Activated B cell treated with CpG ODN at 0.5 μM for 24 hours (primary cell): ENCODE measurements at places on chromosomes 16 and 17. TPM values are rescaled to one million over a fixed set of nuclear protein-coding genes. Genes with fewer than 3 reads are reported as not detected.

The KRT15 gene
- total RNA-seq: not detected in 2 replicates

The STH gene
- not detected in 2 replicates for total RNA-seq

The CUEDC1 gene
- not detected in 2 replicates for total RNA-seq

The BRIP1 gene
- total RNA-seq: 2.0 and 2.5 TPM in 2 replicates

The MYCBPAP gene
- 2.1 and 2.3 TPM in 2 replicates for total RNA-seq

The NUBP2 gene
- 53.7 and 54.2 TPM in 2 replicates for total RNA-seq

The PKMYT1 gene
- total RNA-seq: 3.8 and 4.3 TPM in 2 replicates

The ADAM11 gene
- total RNA-seq: 0.09 and 0.10 TPM in 2 replicates

The ABCC11 gene
- not detected in 2 replicates for total RNA-seq

The MYH1 gene
- not detected in 2 replicates for total RNA-seq

The KRTAP4-1 gene
- not detected in 2 replicates for total RNA-seq

GRCh38 chr16:28845293-28845692 is 855 bp downstream of the TUFM start:
- H3K27me3 ChIP-seq: no peaks in the 10 kb centered on the region
- peaks cover 55% of the 10 kb centered on the region for H3K36me3 ChIP-seq
- peaks cover 28% of the 10 kb centered on the region for H3K4me1 ChIP-seq
- no peak for DNase-seq

DNA sequence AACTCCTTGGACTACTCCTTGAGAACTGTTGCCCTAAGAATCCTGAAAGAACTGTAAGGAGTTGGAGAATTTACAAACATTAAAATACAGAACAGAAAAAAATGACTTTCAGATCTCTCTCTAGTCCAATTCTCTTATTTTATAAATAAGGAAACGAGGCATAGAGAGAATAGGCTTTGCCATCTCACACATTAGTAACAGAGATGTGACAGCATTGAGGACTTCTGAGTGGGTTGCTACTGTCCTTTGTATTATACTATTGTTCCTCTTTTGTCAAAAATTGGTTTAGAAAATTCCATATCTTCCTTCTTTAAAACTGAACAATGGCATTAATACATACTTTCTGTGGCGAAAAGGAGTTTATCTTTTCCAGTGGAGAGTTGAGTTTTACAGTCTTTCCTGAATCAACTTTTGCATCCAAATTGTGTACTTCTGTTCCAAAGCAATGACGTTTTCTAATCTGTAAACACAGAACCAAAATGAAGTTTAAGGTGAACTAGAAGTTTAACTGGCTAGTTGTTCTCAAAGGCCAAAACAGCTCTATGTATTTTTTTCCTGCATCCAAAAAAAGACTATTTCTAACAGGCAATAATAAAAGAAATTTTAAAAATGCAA is 16.5 kb downstream of the BRIP1 start:
- H3K4me1 ChIP-seq: no peaks in the 10 kb centered on the region
- no peak overlapping the region for H3K4me3 ChIP-seq
- no peaks in the 10 kb centered on the region for H3K27me3 ChIP-seq

DNA sequence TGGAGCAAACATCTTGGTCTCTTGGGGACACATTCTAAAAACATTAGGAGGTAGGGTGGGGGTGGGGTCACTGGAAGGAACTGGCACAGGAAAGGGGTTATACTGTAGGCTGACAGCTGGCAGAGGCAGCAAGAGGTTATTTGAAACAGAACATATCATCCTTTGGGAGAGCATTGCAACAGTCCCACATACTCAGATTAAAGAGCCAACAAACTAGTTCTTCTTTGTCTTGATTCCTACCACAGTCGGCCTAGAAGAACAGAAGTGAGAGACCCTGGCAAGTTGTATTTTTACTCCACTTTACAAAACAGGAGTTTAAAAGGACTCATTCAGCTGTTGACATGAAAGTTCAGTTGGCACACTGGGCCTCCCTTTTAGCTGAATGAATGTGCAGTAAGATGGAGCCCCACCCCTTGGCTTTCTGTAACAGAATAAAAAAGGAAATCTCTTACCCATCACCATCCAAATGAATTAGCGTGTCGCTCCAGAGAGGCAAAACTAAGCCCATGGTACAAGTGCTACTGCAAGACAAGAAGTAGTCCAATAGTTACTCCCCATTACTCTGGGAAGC is 54.6 kb upstream of the CORO6 start:
- H3K4me3 ChIP-seq: no peak overlapping the region
- peaks cover 76% of the 10 kb centered on the region for H3K36me3 ChIP-seq
- no peak for DNase-seq
- peaks cover 32% of the 10 kb centered on the region for H3K4me1 ChIP-seq
- peak overlapping the region; percentile 72 for H3K27ac ChIP-seq
- H3K27me3 ChIP-seq: no peaks in the 10 kb centered on the region

GRCh38 chr16:11180489-11180888 is 75.5 kb downstream of the SOCS1 start:
- DNase-seq: no peak
- H3K27me3 ChIP-seq: no peaks in the 10 kb centered on the region
- peak overlapping the region; percentile 83 for H3K27ac ChIP-seq
- peak overlapping the region; percentile 71 for H3K4me3 ChIP-seq

DNA sequence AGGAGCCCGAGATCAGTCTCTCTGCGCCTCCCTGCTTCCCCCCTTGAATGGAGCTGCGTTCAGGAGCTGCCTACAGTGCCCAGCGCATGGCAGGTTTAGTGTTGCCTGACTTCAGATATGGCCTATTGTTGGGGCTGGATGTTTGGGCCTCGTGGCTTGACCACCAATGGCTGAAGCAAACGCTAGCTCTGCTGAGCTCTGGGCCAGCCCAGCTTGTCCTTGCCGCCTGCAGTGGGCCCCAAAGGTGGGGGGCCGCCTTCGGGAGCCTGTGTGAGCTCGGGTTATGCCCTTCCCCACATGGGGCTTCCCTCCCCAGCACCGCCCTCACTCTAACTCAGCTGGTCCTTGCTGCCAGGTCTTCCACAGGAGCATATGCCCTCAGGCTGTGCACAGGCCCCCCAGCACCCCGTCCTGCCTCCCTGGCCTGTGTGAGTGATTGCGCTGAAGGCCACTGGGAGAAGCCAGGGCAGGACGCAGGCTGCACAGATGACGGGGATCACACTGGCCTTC is 2.0 kb upstream of the METTL26 start:
- DNase-seq: no peak
- H3K27me3 ChIP-seq: no peaks in the 10 kb centered on the region
- H3K36me3 ChIP-seq: peaks cover 6% of the 10 kb centered on the region
- H3K4me1 ChIP-seq: peaks cover 34% of the 10 kb centered on the region

- DNase-seq: no peak
- H3K4me1 ChIP-seq: peaks cover 13% of the 10 kb centered on the region
- peaks cover 44% of the 10 kb centered on the region for H3K27me3 ChIP-seq
Observed at GRCh38 chr17:58760248-58760647, 4.6 kb downstream of the PPM1E start.

GRCh38 chr17:83083368-83084201 is 4.2 kb downstream of the METRNL start:
- no peak for DNase-seq
- no peaks in the 10 kb centered on the region for H3K27me3 ChIP-seq

DNA sequence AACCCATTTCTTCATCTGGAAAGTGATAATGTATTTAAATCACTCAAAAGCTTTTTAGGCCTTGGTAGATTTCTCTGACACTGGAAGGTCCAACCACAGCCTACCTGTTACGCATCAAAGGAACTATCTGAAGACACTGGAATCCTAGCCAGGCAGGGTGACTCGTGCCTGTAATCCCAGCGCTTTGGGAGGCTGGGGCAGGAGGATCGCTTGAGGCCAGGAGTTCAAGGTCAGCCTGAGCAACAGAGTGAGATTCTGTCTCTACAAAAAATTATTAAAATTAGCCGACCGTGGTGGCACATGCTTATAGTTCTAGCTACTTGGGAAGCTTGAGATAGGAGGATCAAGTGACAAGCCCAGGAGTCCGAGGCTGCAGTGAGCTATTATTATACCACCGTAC is 18.4 kb upstream of the G6PC1 start:
- H3K27ac ChIP-seq: no peak overlapping the region
- H3K4me1 ChIP-seq: peaks cover 4% of the 10 kb centered on the region
- H3K27me3 ChIP-seq: peaks cover 13% of the 10 kb centered on the region
- no peak for DNase-seq
- H3K36me3 ChIP-seq: no peaks in the 10 kb centered on the region

DNA sequence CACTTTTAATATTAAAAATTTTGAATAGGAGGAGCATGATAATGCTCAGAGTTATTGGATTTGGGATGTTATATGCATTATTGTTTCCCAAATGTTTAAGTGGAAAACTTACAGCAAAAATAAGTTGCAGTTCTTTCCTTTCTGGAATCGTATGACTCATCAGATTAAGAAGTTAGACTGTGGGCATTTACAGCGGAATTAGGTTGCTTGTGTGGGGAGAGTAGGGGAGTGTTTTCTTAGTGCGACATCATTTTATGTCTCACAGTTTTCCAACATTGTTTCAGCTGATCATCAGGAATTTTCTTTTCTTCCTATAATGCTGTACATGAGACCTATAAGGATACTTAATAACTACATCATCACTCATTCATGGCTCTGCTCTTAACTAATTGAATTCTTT is 1631.8 kb downstream of the CDH8 start:
- H3K36me3 ChIP-seq: no peaks in the 10 kb centered on the region
- H3K4me1 ChIP-seq: no peaks in the 10 kb centered on the region
- H3K27ac ChIP-seq: no peak overlapping the region
- H3K27me3 ChIP-seq: no peaks in the 10 kb centered on the region
- no peak for DNase-seq

GRCh38 chr17:41505809-41506767 is 676 bp upstream of the KRT13 start:
- no peaks in the 10 kb centered on the region for H3K36me3 ChIP-seq
- no peak for DNase-seq
- H3K4me1 ChIP-seq: no peaks in the 10 kb centered on the region

DNA sequence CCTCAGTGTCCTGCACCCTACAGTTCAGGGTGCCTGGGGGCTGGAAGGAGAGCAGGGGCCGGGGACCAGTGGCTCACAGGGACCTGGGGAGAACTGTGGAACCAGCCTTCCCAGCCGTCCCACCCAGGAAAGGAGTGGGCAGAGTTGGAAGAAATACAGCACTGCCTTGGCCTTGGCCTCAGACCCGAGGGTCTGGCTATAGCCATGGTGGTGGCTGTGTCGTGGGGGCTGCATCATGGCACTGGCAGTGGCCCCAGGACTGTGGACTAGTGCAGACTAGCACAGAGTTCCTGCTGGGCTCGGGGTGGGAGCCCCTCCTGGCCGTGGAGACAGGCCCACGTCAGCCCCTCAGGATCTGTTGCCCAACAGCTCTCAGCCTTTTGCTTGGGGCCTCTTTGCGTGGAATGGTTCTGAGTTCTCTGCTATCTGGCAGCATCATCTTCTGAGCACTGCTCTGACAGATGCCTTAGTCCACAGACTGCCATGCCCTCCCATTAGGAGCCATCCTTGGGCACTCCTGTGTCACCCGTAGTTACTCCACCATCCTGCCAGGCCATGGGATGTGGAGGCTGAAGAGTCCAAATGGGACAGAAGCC is 12.6 kb upstream of the DNASE1 start:
- DNase-seq: peak; percentile 12
- H3K27ac ChIP-seq: no peak overlapping the region
- H3K36me3 ChIP-seq: peaks cover 26% of the 10 kb centered on the region
- no peaks in the 10 kb centered on the region for H3K27me3 ChIP-seq
- H3K4me1 ChIP-seq: peaks cover 22% of the 10 kb centered on the region

GRCh38 chr16:74190292-74190691 is 106.3 kb upstream of the PSMD7 start:
- no peak overlapping the region for H3K27ac ChIP-seq
- no peaks in the 10 kb centered on the region for H3K4me1 ChIP-seq
- H3K4me3 ChIP-seq: no peak overlapping the region
- peaks cover 6% of the 10 kb centered on the region for H3K27me3 ChIP-seq
- no peaks in the 10 kb centered on the region for H3K36me3 ChIP-seq
- DNase-seq: no peak

- H3K4me1 ChIP-seq: no peaks in the 10 kb centered on the region
- H3K27me3 ChIP-seq: peaks cover 2% of the 10 kb centered on the region
- H3K4me3 ChIP-seq: no peak overlapping the region
- H3K27ac ChIP-seq: no peak overlapping the region
- no peaks in the 10 kb centered on the region for H3K36me3 ChIP-seq
- no peak for DNase-seq
Observed at GRCh38 chr17:38338053-38338452, 5.7 kb downstream of the GPR179 start.

DNA sequence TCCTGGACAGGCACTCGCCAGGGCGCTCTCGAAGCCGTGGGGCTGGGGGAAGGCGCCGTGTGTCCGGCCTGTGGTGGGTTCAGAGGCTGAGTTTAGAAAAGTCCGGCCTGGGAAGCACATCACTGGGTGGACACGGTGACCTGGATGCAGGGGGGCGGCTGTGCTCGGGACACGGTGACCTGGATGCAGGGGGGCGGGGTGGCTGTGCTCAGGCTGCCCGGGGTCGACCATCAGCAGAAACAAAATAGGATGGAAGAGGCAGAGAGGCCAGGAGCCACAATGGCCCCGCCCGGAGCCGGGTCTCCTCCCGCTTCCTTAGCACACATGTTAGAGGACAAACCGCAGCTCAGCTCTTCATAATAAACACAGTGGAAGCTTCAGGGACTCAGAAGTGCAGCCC is 43.2 kb upstream of the GNG13 start:
- H3K27ac ChIP-seq: no peak overlapping the region
- no peaks in the 10 kb centered on the region for H3K4me1 ChIP-seq
- no peaks in the 10 kb centered on the region for H3K27me3 ChIP-seq
- H3K4me3 ChIP-seq: no peak overlapping the region
- no peaks in the 10 kb centered on the region for H3K36me3 ChIP-seq
- no peak for DNase-seq

DNA sequence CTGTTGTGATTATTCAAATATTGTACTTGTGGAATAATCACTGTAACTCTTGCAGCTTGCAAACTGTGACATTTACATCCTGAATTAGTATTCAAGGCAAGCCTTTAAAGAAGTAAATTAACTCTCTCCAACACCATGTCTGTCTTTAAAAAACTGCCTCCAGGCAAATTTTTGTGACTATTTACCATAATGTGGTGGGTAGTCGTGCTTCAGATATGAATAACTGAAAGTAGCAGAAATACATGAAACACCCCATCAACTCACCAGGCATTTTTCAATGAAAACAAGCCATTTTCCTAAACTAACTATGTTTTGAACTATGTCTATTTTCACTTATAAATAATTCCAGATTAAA is 217.4 kb upstream of the PSMD7 start:
- H3K27me3 ChIP-seq: no peaks in the 10 kb centered on the region
- no peak overlapping the region for H3K4me3 ChIP-seq
- H3K36me3 ChIP-seq: no peaks in the 10 kb centered on the region
- no peaks in the 10 kb centered on the region for H3K4me1 ChIP-seq
- H3K27ac ChIP-seq: no peak overlapping the region
- DNase-seq: no peak

GRCh38 chr16:19697756-19698318 is 20.2 kb downstream of the KNOP1 start:
- H3K4me3 ChIP-seq: no peak overlapping the region
- no peaks in the 10 kb centered on the region for H3K27me3 ChIP-seq
- H3K27ac ChIP-seq: no peak overlapping the region
- peaks cover 73% of the 10 kb centered on the region for H3K36me3 ChIP-seq
- H3K4me1 ChIP-seq: no peaks in the 10 kb centered on the region
- no peak for DNase-seq

DNA sequence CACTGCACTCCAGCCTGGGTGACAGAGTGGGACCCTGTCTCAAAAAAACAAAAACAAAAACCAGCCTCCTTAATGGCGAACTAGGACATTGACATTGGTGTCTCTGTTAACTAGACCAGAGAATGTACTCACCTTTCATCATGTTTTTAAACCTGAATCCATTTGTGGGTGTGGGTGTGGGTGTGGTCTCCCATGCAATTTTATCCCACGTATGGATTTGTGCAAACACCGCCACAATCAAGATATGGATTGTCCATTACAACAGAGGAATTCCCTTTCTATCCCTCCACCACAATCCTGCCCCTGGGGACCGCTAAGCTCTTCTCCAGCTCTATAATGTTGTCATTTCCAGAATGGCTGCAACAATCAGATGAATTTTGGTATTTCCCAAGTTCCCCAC is 49.9 kb downstream of the DNAH17 start:
- no peak overlapping the region for H3K4me3 ChIP-seq
- H3K4me1 ChIP-seq: no peaks in the 10 kb centered on the region
- H3K27me3 ChIP-seq: peaks cover 3% of the 10 kb centered on the region
- H3K27ac ChIP-seq: no peak overlapping the region
- H3K36me3 ChIP-seq: no peaks in the 10 kb centered on the region
